Peyer's patch (tissue), 4 donors: ENCODE measurements at places on chromosomes 2 and 18. TPM values are rescaled to one million over a fixed set of nuclear protein-coding genes. Genes with fewer than 3 reads are reported as not detected.

- no peak overlapping the region for H3K27ac ChIP-seq
- H3K36me3 ChIP-seq, result no peaks in the 10 kb centered on the region
- H3K4me3 ChIP-seq, result no peak overlapping the region
- no peaks in the 10 kb centered on the region for H3K4me1 ChIP-seq
- DNase-seq, result no peak
Measured at GRCh38 chr2:44752761-44753160, 188.7 kb upstream of the SIX3 start.

DNA sequence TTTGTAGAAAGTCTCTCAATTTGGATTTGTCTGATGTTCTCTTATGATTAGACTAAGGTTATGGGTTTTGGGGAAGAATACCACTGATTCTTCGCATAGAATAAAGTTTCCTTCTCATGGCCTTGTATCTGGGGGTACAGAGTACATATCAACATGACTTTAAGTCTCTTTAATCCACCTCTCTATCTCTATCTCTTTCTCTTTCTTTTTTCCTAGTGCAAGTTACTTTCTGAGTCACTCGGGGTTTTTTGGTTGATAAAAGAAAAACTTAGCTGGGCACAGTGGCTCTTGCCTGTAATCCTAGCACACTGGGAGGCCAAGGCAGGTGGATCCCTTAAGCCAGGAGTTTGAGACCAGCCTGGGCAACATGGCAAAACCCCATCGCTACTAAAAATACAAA lies 100.1 kb upstream of the MAP4K3 start:
- no peaks in the 10 kb centered on the region for H3K4me1 ChIP-seq
- no peaks in the 10 kb centered on the region for H3K27me3 ChIP-seq
- H3K27ac ChIP-seq, result no peak overlapping the region
- no peaks in the 10 kb centered on the region for H3K36me3 ChIP-seq
- H3K4me3 ChIP-seq, result no peak overlapping the region

- peaks cover 9% of the 10 kb centered on the region for H3K4me1 ChIP-seq
- no peak overlapping the region for H3K27ac ChIP-seq
- DNase-seq, result no peak
- no peaks in the 10 kb centered on the region for H3K36me3 ChIP-seq
- no peak overlapping the region for H3K4me3 ChIP-seq
Measured at GRCh38 chr18:23861805-23862470, 152.6 kb upstream of the TTC39C start.

GRCh38 chr2:240949791-240950705 lies 43.9 kb downstream of the CROCC2 start:
- DNase-seq, result no peak
- H3K4me1 ChIP-seq, result no peaks in the 10 kb centered on the region
- H3K27me3 ChIP-seq, result no peaks in the 10 kb centered on the region
- H3K4me3 ChIP-seq, result no peak overlapping the region
- H3K27ac ChIP-seq, result no peak overlapping the region

DNA sequence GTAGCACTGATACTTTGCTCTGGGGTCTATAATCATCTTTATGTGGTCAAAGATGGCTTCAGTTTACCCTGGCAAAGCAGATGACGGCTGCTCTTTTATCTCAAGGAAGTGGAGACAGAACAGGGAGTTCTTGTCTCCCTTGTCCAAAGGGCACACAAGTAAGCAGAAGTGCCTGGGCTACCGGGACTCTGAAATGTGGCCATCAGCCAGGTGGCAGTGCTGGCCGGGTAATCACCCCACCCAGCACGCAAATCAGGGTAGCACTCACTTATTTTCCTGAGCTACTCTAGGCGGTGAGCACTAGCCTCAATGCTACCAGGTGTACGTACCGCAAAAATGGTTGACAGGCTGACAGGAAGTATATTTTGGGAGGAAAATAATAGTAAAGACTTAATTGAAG lies 119.7 kb upstream of the ETAA1 start:
- no peak overlapping the region for H3K27ac ChIP-seq
- H3K4me1 ChIP-seq, result no peaks in the 10 kb centered on the region
- DNase-seq, result no peak
- no peak overlapping the region for H3K4me3 ChIP-seq
- H3K27me3 ChIP-seq, result no peaks in the 10 kb centered on the region

TMEM200C gene
- under 0.01 TPM for total RNA-seq

SLC30A3 gene
- not detected for total RNA-seq
